GM04503 (cell line): ENCODE measurements at places on chromosomes 1 and 21.

- no peak for DNase-seq
Measured at GRCh38 chr21:15749861-15750159, 20.0 kb downstream of the USP25 start.

DNA sequence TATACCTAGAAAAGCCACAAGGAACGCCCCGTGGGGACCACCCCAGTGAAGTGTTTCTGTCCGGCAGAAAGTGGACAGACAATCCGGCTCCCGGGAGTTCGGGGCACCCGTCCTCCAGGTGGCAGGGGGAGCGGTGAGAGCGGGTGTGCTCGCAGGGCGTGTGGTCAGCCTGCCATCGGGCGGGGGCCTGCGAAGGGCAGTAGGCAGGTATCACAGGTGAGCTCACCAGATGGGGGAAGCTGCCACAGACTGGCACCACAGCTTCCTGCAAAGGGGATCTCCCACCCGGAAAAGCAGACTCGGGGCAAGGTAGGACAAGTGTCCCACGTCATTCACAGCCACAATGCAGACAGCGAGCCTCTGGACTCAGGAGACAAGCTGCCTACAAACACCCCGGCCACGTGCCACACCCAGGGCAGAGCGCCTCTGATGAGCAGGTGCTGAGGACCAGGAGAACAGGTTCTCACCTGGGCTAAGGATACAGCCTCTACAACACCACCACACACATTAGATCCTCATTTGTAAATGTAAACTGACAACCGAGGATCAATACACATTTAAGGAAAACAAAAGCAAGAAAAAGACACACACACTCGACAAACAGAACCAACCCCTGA lies 36.4 kb downstream of the VPS26C start:
- DNase-seq, result no peak

GRCh38 chr1:207155028-207155427 lies 51.0 kb downstream of the C4BPA start:
- DNase-seq, result no peak

- no peak for DNase-seq
Measured at GRCh38 chr1:169044971-169045370, 61.5 kb upstream of the ATP1B1 start.

- no peak for DNase-seq
Measured at GRCh38 chr1:203676455-203676854, 49.8 kb downstream of the ATP2B4 start.

DNA sequence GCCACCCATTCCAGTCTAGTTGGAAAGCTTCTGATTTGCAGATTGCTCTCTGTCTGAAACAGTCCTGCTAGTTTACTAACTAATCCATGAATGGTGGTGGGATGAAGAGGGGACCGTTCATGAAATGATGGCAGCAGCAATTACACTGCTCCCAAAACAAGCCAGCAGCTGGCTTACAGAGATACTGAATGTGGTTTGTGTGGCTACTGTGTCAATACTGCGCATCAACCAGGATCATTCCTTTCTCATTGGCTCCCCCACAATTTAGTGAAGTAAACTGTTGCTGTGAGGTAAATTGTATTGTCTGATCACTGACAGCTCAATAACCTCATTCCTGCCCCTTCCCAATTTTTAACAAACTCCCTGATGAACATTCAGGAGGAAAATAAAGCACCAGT lies 191.3 kb upstream of the LMO4 start:
- DNase-seq, result no peak

DNA sequence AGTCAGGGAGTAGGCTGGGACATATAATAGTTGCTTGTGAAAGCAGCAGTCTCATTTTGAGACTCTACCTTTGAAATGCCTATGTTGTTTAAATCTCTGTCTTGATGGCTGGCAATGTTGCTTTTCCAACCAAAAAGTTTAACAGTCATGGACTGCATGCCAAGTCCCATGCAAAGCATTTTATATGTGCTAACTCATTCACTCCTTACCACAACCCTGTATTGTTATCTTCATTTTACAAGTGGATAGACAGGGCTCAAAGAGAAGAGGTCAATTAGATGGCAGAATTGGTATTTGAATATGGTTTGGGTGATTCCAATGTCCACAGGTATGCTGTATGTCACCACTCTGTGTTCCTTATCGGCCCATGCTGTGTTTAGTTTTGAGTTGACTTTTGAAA lies 331.4 kb upstream of the USP24 start:
- DNase-seq, result no peak

DNA sequence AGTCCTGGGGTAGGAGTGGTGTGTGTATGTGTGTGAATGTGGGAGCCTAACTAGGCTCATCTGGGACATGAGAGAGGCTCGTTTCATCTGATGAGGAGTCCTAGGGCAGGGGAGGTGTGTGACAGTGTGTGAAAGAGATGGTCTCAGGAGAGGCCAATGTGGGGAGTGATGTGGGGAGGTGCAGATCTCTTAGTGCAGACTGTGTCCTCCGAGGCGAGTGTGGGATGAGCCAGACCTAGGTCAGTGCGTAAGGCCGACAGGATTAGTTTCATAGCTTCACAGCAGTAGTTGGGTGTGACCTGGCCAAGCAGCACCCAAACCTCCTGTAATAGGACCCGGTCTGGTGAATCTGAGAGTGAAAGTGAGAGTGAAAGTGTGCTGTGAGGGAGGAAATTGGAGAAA lies 94.7 kb downstream of the LIPI start:
- DNase-seq, result no peak

DNA sequence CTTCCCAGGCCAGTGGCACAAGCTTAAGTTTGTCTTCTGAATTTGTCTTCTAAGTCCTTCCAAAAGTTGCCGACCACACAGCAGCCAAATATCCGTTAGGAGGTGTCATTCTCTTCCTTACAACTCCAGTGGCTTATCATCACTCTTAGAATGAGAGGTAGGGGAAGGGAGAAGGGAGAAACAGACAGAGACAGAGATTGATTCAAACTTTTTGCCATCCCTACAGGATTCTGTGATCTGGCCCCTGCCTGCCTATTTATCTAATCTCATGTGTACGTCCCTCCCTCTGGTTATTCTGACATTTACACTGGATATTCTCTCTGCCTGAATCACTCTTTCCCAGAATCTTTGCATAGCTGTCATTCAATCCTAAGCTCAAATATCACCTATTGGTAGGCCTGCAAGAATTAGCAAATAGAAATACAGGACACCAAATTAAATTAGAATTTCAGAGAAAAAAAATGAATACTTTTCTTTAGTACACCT lies 488 bp upstream of the GNL2 start:
- DNase-seq, result no peak

- no peak for DNase-seq
Measured at GRCh38 chr21:39346671-39347331, 2.1 kb downstream of the HMGN1 start.

- DNase-seq, result no peak
Measured at GRCh38 chr1:223242971-223243370, 99.9 kb upstream of the TLR5 start.

- no peak for DNase-seq
Measured at GRCh38 chr1:29749024-29749945, 513.0 kb downstream of the PTPRU start.

GRCh38 chr1:117664314-117664713 lies 58.5 kb downstream of the TENT5C start:
- no peak for DNase-seq

DNA sequence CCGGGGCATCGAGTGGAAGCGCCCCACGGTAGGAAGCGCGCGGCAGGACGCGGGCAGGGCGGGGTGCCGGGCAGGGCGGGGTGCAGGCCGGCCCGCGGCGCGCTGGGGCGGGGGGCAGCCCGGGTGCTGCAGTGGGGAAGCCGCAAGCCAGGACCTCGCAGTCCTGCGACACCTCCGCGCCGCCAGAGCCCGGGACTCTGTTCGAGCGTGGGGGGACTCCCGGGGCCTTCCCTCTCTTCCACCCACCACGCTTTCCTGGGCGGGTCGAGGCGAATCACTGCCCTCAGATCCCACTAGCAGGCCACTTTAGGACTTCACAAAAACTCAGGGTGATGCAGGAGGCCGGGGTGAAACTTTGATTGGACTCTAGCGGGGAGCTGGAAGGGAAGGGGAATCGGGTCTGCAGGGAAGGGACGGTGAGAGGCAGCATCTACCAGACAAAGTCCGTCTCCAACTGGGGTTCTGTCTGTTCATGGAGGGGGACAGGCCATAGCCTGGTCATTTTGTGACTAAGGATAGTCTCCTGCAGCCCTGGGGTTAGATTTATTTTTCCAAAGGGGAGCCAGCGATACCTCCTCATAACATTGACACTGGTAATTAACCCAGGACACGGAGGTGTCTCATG lies 623 bp downstream of the CAPN2 start:
- DNase-seq, result no peak

- no peak for DNase-seq
Measured at GRCh38 chr1:118116909-118117308, 68.1 kb downstream of the SPAG17 start.

- DNase-seq, result no peak
Measured at GRCh38 chr1:15477646-15478212, 1.8 kb downstream of the CELA2B start.

DNA sequence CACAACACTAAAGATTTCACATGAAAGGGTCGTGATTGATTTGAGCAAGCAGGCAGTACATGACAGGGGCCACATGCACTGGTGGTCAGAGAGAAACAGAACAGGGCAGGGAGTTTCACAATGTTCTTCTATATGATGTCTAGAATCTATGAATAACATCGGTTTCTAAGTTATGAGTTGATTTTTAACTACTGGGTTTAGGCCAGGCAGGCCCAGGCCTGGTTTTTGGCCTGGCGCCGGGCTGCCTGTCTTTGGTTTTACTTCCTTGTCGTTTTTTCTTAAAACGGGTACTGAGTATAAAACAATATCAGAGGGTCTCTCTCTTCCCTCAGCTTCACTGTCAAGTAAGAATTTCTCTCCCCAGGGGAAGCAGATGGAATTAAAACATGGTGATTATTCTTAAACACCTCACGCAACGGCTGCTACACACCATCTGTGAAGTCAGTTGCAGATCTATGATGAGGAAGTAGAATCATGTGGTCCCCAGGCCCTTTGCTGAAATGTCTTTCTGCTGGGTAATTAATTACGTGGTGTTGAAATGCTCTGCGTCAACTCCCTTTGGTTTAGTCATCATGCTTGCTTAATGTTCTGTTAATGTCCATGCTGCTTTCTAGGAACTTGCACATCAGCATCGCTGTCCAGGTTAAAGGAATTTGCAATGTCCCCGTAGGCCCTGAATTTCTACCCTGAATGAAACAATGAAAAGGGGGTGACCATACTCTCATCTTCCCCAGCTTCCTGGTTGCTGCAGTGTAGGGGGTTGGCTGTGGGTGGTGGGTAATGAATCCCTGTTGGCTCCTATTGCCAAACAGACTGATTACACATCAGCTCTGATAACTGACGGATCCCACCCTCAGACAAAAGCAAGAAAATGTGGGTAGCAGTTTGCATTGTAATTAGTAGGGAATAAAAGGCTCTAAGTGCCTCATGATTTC lies 70.3 kb downstream of the SERINC2 start:
- DNase-seq, result peak; percentile 95

- DNase-seq, result no peak
Measured at GRCh38 chr1:10708757-10709156, 87.7 kb downstream of the CASZ1 start.

DNA sequence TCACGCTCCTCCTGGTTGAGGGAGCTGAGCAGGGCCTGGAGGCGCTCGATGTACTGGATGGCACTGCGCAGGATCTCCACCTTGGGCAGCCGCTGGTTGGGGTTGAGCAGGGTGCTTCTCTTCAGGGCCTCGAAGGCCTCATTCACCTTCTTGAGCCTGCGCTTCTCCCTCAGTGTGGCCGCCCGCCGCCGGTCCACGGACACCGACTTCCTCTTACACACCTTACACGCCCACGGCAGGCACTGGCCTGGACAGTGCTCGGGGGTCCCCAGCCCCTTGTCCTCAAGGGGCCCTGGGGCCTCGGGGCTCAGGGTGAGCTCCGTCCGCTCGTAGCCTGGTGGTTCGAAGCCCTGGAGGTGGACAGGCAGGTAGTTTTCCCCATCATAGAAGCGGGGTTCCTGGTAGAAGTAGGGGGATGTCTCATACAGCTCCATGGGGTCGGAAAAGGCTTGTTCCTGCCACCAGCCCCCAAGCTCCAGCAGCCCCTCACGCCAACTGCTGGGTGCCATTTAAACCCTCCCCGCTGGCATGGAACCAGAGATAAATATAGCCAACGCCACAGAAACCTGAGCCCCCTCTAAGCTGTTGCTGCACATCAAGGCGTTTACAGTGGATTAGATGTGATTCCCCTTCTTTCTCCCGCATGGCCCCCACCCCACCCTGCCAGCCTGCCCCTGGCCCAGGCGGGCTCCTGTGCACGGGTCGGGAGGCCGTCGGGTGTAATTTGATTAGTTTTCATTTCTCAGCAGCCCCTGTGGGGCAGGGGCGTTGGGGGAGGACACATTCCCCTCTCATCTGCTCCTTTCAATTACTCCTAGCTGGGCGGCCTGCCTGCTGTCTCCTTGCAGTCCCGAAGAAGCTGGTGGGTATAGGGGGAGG lies at the start of gene MYOG:
MYOG (minus strand) TSS at position 485 of the 879 bp plus-strand sequence; CDS start at position 434, 51 bp downstream.
- DNase-seq, result no peak

- DNase-seq, result no peak
Measured at GRCh38 chr1:65605621-65606020, 185.2 kb downstream of the LEPR start.

DNA sequence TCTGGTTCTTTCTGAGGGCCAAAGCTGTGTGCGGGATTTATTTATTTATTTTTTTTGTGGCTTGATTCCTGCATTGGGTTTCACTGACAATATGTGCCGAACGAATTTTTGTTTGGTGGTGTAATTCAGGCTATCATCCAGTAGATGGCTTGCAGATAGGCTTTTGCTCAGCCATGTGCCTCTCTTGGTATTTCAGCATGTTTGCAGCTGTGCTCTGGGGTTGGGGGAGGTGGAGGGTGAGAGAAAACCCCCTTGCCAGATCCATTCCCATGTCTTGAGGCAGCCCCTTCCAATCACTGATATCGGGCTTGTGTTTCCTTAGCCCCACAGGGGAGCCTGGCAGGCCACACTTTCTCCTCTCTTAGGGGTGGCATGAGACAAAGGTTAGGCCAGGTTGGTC lies 302.4 kb downstream of the PTGER3 start:
- no peak for DNase-seq

DNA sequence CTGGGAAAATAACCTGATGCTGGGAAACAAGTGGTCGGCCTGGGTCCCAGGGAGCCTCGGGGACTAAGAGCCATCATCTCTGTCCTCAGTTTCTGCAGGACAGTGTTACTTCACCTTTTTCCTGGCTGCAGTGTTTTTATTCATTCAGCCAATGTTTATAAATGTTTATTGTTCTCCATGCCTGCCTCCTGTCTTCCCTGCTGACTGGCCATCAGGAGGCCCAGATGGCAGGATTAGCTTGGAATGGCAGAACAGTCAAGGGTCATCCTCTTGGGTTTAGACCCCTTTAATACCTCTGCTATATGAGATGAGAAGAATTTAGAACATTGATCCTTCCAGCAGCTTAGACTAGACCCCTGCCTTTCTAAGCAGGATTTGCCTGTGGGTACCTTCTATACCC lies 13.3 kb downstream of the MAPKAPK2 start:
- no peak for DNase-seq

- no peak for DNase-seq
Measured at GRCh38 chr21:16596369-16596768, 866.6 kb downstream of the USP25 start.

DNA sequence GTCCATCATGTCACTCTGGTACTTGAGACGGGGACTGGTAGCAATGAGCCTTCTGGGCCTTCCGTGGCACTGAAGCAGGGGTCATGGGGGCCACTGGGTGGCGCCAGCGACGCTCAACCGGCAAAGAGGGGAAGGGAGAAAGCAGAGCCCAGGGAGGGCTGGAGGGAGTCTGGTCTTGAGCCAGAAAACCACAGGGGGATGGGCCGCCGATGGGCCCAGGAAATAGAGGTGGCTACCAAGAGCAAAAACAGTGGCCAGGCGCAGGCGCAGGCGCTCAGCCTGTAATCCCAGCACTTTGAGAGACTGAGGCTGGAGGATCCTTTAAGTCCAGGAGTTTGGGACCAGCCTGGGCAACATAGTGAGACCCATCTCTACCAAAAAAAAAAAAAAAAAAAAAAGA lies 21.8 kb downstream of the EXOC8 start:
- no peak for DNase-seq
